Central memory CD4-positive, alpha-beta T cell (primary cell): ENCODE measurements at places on chromosomes 7 and 10.

GRCh38 chr10:5310914-5311313 is 53.9 kb upstream of the UCN3 start:
- no peak for DNase-seq

GRCh38 chr7:922334-923107 is 32.0 kb downstream of the ADAP1 start:
- DNase-seq = no peak

- no peak for DNase-seq
These were observed 8.3 kb downstream of the CELF2 start for GRCh38 chr10:11025978-11026377.

- no peak for DNase-seq
These were observed 101.5 kb downstream of the STK31 start for GRCh38 chr7:23811540-23811939.

- DNase-seq = no peak
These were observed 624 bp upstream of the CEP55 start for GRCh38 chr10:93495654-93496321.

GRCh38 chr7:84245835-84246234 is 51.2 kb upstream of the SEMA3A start:
- DNase-seq = no peak

DNA sequence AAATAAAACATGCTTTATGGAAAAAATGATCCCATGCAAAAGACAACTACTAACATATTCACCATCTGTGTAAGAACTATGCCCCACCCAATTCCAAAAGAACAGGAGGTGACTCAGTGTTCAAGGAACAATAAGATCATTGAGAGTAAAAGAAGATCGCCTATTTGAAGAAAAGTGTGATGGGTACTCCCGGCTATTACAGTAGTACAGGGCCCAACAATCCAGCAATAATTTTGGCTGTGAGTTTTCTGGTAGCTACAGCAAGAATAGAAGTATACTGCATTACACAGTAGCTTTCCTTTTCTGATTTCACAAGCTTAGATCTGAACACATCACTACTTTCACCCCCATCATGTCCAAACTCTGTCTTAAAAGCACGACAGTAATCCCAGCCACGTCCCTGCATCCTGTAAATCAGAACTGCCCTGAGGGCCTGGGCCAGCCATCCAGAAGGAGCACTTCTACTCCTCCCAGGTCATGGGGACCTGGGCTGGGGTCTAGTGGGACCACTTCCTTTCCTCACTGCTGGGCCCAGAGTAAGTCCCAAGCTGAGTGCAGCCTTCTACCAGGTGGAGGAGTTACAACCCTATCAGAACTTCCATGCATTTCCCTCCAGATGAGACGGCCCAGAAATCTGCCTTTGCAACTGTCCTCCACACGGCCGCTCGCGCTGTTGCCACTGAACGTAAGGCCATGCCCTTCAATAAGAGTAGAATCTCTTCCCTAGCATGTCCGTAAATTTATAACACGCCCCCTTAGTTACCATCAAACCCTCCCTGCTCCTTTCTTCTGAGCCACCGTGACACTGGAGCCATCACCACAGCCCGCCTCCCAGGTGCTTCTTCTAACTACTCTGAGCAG is 7.9 kb downstream of the ESYT2 start:
- no peak for DNase-seq

DNA sequence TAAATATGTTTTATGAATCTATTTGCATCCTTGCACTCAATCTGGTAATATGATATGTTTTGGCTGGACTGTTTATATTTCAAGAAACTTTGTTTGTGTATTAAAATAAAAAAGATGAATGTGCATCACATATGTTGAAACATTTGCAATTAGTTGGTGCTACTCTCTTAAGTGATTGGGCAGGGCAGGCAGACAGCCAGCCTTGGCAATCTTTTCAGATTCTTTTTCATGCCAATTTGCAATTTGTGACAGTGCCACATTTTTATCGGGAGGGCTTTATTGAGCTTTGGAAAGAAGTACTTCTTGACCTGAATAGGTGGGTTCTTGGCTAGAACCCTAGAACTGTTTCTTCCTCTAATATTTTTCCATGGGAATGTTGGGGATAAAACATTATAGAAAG is 152.2 kb downstream of the NXPH1 start:
- no peak for DNase-seq

DNA sequence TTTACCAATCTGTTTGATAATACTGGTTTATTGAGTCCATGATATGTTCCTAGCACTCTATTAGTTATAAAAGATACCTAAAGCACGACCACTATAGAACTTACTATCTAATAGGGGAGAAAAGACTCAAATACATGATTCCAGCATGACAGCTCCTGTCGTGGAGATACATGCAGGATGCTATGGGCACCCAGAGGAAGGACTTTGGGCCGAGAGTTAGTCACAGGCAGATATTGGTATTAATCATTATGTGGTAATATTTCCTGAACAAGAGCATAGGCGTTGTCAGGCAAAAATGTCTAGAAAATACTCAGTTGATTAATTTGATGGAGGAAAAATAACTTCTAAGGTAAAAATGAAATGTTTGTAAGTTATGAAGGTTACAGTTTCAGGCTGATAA is 31.8 kb downstream of the CNNM2 start:
- no peak for DNase-seq
